Epithelial cell of umbilical artery (primary cell): ENCODE measurements at places on chromosomes 16 and 17. TPM values are rescaled to one million over a fixed set of nuclear protein-coding genes. Genes with fewer than 3 reads are reported as not detected.

The MYH13 gene
- not detected in 2 replicates for total RNA-seq

The TMEM256 gene
- 71.3 and 188 TPM in 2 replicates for total RNA-seq

The CSH1 gene
- total RNA-seq = not detected in 2 replicates

The SALL1 gene
- not detected in 2 replicates for total RNA-seq

The STX1B gene
- under 0.01 TPM in 2 replicates for total RNA-seq

The DNAH17 gene
- total RNA-seq = under 0.01 TPM in 1 of 2 replicates, not detected in the other

The TBC1D28 gene
- not detected in 2 replicates for total RNA-seq

The CX3CL1 gene
- total RNA-seq = 2.3 and 3.2 TPM in 2 replicates

The RTN4RL1 gene
- not detected in 2 replicates for total RNA-seq

The CHST5 gene
- total RNA-seq = not detected in 2 replicates

The CXCL16 gene
- 0.32 and 1.1 TPM in 2 replicates for total RNA-seq

The TPPP3 gene
- total RNA-seq = 0.15 and 1.9 TPM in 2 replicates
